Activated CD4-positive, alpha-beta T cell treated with anti-CD3 and anti-CD28 coated beads for 24 hours (primary cell): ENCODE measurements at places on chromosomes 4 and X.

- DNase-seq = no peak
These were observed 167.5 kb upstream of the DGKK start for GRCh38 chrX:50638123-50638522.

DNA sequence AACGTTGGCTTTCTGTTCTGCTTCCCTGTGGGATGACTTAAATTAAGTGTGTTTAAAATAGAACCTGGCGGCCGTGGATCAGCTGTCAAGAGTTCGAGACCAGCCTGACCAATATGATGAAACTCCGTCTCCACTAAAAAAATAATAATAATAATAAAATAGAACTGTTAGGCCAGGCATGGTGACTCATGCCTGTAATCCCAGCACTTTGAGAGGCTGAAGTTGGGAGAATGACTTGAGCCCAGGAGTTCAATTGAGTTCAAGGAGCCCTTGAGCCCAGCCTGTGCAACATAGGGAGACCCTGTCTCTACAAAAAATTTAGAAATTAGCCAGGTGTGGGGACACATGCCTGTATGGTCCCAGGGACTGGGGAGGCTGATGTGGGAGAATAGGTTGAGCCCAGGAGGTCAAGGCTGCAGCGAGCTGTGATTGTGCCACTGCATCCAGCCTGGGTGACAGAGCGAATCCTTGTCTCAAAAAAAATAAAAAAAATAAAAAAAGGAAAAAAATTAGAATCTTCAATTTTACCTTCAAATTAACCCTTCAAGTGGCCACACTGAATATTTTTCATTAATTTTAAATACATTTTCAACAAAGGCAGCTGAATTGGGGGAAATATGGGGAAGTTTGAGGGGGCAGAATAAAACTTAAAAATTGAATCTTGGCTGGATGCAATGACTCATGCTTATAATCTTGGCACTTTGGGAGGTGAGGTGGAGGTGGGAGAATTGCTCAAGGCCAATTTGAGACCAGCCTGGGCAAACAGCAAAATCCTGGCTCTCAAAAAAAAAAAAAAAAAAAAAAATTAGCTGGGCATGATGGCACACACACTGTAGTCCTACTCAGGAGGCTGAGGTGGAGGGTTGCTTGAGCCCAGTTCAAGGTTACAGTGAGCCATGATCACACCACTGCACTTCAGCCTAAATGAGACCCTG lies 31.8 kb upstream of the HSD17B13 start:
- no peak for DNase-seq

GRCh38 chrX:125205133-125205917 lies 114.3 kb upstream of the TEX13C start:
- DNase-seq = no peak

GRCh38 chr4:168360271-168360670 lies 41.7 kb upstream of the DDX60 start:
- DNase-seq = no peak

- DNase-seq = no peak
These were observed 252.9 kb upstream of the SMIM31 start for GRCh38 chr4:164501074-164501473.

- DNase-seq = no peak
These were observed 50.4 kb upstream of the CCDC160 start for GRCh38 chrX:134186362-134187121.

GRCh38 chrX:9857575-9858474 lies 71.6 kb downstream of the SHROOM2 start:
- no peak for DNase-seq

GRCh38 chrX:21408307-21408706 lies 34.1 kb downstream of the CNKSR2 start:
- DNase-seq = no peak

DNA sequence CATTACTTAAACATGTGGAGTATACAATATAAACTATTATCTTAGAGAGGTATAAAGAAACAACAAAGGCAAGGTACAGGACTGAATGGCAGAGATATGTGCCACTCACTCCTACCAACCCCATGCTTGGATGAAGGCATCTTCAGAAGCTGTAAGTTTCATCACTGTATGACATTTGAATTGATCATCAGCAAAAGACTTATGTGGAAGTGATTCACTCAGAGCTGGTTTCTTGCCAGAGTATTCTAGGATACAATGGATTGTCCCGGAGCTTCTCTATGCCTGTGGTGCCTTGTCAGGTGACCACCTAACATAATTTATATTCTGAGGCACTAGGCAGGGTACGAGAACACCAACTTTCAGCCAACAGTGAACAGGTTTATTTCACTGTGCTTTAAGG lies 392.2 kb downstream of the PPP1R2C start:
- DNase-seq = no peak

DNA sequence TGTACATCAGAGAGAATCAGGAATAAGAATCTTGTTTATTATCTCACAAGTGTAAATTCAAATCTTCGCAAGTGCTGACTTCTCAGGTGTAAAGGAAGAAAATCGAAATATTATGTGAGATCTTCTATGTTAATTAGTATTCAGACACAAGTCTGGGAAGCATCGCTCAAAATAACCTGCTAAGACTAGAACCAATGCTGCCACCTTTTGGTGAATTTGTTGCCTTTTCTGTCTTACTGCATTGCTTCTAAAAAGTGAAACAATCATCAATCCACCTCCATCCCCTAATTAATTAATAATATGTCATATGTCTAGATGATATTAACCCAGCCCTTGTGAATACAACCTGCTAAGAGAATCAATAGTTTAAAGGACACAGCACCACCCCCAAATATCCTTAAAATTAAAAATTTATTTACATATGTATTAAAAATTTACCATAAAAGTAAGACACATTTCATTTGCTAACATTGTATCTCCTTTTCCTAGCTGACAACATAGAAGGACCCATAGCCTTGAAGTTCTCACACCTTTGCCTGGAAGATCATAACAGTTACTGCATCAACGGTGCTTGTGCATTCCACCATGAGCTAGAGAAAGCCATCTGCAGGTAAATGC lies 3.5 kb downstream of the EPGN start:
- peak; percentile 5 for DNase-seq

GRCh38 chr4:13496605-13497004 lies 12.5 kb upstream of the RAB28 start:
- no peak for DNase-seq

- no peak for DNase-seq
These were observed 180.9 kb downstream of the DACH2 start for GRCh38 chrX:86329174-86329573.

- no peak for DNase-seq
These were observed 106.3 kb upstream of the BOD1L1 start for GRCh38 chr4:13733817-13734216.

DNA sequence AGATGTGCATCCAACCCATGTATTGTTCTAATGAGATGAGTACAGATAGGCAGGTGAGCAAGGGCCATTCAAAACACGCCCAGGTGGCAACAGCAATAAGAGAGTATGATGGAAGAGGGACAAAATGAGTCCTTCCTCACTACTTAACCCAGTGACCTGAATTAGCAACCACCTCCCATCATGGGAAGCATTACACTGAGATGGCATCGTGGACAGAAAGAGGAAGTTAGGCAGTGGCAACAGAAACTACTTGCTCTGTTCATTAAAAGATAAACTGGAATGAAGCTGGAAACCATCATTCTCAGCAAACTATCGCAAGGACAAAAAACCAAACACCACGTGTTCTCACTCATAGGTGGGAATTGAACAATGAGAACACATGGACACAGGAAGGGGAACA lies 17.2 kb downstream of the RXFP1 start:
- DNase-seq = no peak
